H1 (cell line): ENCODE measurements at places on chromosomes 11 and 22.

GRCh38 chr11:45890886-45891550, 5.6 kb downstream of the MAPK8IP1 start:
- no peak for DNase-seq

- DNase-seq = no peak
These were observed 12.8 kb downstream of the ARAP1 start for GRCh38 chr11:72739240-72740059.

DNA sequence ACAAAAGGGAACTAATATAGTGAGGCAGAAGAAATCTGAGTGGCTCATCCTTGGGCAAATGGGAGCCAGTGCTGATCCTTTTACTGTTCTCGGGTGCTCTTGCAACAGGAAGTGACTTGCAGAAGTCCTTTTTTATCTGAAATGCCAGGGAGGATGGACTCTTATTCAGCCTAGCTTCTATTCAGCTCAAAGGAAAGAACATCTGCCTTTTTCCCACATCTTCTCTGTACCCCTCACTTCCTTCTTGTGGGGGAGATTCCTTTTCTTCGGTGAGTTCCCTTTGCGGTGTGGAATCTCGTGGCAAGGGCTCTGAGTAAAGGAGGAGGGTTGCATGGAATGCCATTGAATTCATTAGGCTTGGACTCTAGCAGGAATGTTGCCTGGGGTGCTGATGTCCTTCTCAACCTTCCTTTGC, 76.2 kb downstream of the ZBTB16 start:
- no peak for DNase-seq

- DNase-seq = no peak
These were observed 6.3 kb downstream of the RCOR2 start for GRCh38 chr11:63910675-63911074.

- no peak for DNase-seq
These were observed 123.4 kb downstream of the SWAP70 start for GRCh38 chr11:9787260-9787659.

DNA sequence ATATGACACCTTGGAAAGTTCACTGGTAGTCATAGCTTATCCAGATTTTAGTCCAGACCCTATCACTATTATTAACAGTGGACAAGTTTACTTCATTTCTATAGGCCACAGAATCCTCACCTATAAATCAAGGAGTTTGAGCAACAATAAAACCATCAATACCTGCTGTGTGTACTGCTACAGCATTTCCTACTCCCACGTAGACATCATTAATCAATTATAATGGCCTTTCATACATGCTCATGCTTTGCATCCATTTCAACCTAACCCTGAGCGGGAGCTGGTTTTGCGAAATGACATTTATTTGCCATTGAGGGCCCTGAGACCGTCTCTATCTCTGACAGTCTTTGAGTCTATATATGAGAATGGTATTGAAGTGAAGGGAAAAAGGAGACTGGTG, 312.3 kb downstream of the FAT3 start:
- no peak for DNase-seq

DNA sequence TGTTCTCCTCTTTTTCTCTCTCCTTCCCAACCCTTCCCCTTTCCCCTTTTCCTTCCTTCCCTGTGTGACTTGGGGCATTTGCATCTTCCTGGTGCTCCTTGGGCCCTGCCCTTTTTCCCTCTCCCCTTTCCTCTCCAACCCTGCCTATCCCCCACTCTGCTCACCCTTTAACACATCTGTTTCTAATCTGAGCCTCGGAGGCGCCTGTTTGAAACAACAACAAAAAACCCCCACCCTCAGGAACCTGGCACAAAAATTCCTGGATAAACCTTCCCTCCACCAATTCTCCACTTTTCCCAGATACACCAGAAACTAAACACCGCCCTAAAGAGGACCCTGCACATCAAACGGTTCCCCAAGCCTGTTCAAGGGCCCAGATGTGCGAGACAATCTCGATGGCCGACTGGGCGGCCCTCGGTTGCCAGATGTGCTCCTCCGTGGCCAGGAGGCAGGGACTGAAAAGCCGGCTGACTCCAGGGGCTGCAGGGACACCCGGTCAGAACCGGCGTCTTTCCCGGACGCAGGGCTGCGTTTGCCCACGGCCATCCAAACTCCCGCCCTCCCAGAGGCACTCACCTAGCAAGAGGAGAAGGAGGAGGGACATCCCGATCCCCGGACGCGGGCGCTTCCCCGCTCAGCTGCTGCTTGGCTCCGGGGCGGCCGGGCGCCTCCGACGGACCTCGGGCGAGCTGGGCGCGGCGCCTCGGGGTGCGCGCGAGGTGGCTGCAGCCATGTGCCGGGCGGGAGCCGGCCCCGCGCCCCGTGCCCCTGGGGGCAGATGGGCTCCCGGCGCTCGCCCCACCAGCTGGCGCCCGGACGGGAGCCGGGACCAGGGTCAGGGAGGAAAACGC, 486 bp downstream of the CLMP start:
- no peak for DNase-seq

DNA sequence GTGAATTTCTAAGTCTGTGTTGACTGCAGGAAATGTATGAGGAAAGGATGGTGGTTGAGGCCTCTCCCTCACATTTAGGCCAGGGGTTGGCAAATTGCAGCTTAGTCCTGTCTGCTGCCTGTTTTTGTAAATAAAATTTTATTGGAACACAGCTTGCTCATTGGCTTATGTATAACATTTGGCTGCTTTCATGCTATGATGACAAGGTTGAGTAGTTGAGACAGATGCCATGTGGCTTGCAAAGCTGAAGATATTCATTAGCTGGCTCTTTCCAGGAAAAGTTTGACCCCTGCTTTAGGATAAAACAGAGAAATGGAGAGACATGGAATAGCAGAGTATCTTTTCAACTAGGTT, 46.2 kb downstream of the BCR start:
- DNase-seq = no peak

DNA sequence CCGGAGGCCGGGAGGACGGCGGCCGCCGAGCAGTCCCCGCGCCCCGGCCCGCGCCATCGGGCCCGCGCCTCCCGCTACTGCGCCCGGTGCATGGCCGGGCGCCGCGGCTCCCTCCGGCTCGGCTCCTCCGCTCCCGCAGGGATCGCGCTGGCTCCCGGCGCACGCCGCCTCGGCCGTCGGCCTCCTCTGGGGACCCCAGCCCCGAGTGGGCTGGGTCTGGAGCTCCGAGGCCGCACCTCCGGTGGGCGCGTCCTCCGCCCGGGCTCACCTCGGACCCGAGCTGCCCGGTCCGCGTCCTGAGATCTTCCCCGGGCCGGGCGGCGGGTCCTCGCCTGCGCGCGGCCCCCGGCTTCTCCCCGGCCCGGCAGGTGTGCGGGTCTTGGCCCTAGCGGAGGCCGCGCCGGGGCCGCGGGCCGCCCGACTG, 251 bp downstream of the SHISA8 start:
- no peak for DNase-seq

GRCh38 chr22:22556995-22557925, 1.8 kb downstream of the PRAME start:
- DNase-seq = no peak

DNA sequence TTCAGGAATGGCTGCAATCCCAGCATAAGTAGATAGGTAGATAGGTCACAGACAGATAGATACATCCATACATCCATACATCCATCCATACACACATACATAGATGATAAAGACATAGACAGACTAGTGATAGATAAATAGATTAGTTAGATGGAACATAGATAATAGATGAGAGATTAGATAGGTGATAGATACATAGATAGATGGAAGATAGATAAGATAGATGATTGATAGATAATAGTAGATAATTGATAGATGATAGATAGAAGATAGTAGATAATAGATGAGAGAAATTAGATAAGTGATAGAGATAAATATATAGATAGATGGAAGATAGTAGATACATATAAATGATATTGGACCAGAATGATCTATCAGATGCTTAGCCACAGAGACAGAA, 28.3 kb upstream of the LRRC55 start:
- no peak for DNase-seq

- no peak for DNase-seq
These were observed 23.3 kb upstream of the OR9Q2 start for GRCh38 chr11:58165504-58166106.

- no peak for DNase-seq
These were observed 72.7 kb upstream of the PITPNB start for GRCh38 chr22:27991586-27992293.

DNA sequence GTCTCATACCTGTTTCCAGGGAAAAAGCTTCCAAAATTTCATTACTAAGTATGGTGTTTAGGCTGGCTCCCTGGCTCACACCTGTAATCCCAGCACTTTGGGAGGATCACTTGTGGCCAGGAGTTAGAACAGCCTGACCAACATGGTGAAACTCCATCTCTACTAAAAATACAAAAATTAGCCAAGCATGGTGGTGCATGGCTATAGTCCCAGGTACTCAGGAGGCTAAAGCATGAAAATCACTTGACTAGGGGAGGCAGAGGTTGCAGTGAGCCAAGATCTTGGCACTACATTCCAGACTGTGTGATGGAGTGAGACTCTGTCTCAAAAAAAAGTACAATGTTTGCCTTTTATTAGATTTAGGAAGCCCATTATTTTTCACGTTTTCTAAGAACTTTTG, 331.5 kb upstream of the CCDC90B start:
- DNase-seq = no peak

- DNase-seq = no peak
These were observed 38.2 kb downstream of the FEZ1 start for GRCh38 chr11:125457814-125458343.

- no peak for DNase-seq
These were observed 38.3 kb downstream of the NCAM1 start for GRCh38 chr11:112999520-112999919.

- DNase-seq = no peak
These were observed 9.7 kb downstream of the MMP3 start for GRCh38 chr11:102833731-102834130.

GRCh38 chr22:44496305-44496704, 1.7 kb downstream of the RTL6 start:
- no peak for DNase-seq

- no peak for DNase-seq
These were observed 55.9 kb upstream of the BMAL1 start for GRCh38 chr11:13221722-13222121.

DNA sequence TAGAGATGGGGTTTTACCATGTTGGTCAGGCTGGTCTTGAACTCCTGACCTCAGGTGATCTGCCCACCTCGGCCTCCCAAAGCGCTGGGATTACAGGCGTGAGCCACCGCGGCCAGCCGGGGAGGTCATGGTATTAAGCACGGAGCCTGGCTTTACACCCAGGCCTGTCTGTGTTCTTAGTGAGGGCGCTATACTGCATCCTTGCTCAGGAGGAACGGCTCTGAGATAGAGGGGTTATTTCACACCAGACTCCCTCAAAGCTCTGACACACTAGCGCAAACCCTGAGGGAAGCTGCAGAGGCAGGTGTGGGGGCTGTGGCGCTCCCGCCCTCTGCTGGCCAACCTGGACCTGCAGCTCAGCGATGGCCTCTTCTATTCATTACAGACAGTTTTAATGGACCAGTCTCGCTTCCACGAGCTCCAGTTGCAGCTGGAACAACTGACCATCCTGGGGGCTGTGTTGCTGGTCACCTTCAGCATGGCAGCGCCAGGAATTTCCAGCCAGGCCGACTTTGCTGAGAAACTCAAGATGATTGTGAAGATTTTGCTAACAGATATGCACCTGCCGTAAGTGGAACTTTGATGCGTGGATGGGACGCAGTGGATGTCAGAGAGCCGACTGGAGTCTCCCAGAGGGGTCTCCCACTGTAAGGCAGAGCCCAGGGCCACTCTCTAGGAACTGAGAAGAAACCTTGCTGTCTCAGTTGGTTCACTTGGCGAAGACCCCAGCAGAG, 26.2 kb downstream of the TCP11L1 start:
- peak; percentile 73 for DNase-seq

- no peak for DNase-seq
These were observed 96.7 kb upstream of the DDI1 start for GRCh38 chr11:103939694-103940093.

GRCh38 chr22:27799015-27799826, 2.3 kb downstream of the MN1 start:
- no peak for DNase-seq

GRCh38 chr22:25497181-25497641, 67.3 kb upstream of the GRK3 start:
- DNase-seq = no peak

- DNase-seq = no peak
These were observed at the start of gene GAL for GRCh38 chr11:68684385-68685356. GAL (plus strand) TSS chr11:68684544; CDS start chr11:68684924, 380 bp downstream.

DNA sequence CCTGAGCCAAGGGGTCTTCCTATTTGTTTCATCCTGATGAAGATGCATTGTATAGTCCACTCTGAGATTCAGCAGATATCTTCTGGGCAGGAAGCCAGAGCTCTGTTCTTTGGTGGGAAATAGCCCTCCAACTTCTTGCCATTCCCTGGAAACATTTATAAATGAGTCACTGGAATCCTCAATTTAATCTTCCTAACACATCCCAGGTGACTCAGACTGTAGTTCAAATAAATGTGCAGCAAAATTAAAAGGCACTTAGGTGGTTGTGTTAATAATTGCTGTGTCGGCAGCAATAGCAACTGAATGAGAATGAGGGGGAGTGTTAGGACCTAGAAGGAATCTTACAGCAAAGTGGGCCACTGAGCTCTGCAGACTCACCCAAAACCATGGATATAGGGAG, 108.6 kb downstream of the INSC start:
- DNase-seq = no peak

DNA sequence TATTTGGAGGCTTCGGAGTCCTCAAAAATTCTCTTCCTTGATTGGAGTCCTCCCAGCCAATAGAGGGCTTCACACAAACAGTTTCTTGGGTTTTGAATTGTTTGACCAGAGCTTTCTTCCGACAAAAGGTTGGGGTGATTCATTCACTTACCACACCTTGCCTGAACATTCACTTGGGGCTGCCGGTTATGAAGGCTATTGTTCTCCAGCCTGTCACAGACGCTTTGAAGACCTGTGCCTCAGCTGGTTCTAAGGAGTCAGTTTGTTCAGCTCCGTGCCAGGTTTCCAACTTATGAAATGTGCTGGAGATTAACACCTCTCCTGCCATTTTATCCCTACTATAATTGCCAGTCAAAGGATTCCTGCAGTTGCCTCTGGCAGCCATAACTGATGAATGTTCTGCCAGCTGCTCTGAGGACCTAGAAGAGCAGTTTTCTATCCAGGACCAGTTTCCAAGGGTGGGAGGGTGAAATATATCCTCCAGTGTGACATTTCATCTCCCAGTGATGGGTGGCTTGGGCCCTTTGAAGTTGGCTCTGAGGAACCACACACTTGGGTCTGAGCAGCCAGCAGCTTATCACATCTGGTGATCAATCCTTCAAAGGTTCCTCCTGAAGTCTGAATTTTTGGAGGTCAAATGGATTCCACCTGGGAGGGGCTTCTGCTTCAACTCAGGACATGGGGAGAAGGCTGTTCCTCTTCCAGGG, 31.4 kb downstream of the LIMK2 start:
- DNase-seq = no peak

GRCh38 chr22:45341498-45341897, 31.8 kb downstream of the FAM118A start:
- DNase-seq = no peak

DNA sequence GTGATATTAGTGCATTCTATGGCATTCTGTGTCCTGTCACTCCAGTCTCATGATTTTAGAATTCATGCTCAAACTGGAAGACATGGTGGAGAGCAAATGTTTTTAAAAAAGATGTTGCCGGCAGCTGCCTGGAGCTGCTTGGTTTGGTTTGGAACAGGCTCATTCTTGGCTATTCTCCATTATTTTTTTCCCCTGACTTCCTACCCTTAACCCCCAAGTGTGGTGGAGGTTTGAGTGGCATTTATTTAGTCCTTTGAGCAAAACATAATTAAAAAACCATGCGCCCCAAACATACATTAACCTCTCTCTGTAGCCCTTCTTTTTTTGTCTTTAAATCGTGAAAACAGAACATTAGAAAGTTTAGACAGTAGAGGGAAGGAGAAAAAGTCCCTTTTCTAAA, 94.7 kb downstream of the LDLRAD3 start:
- no peak for DNase-seq

- DNase-seq = no peak
These were observed 16.3 kb upstream of the OPCML start for GRCh38 chr11:133548641-133549040.
